ENCODE measurements at places on chromosomes 4 and X. TPM values are rescaled to one million over a fixed set of nuclear protein-coding genes. Genes with fewer than 3 reads are reported as not detected.

The FGF2 gene
- 61.3 TPM for total RNA-seq

The ADH1B gene
- total RNA-seq, result not detected

The PROM1 gene
- total RNA-seq, result 0.53 TPM

The PNMA6A gene
- 4.2 TPM for total RNA-seq

The ASMT gene
- total RNA-seq, result 0.19 TPM

The GYPE gene
- total RNA-seq, result not detected

The FMR1NB gene
- not detected for total RNA-seq

The MAGEB10 gene
- not detected for total RNA-seq

The XAGE3 gene
- total RNA-seq, result not detected

The SMR3B gene
- total RNA-seq, result not detected

The SPIN2A gene
- 0.16 TPM for total RNA-seq

The SSX4B gene
- not detected for total RNA-seq

The DCK gene
- 16.1 TPM for total RNA-seq

The TGIF2LX gene
- total RNA-seq, result not detected

The BGN gene
- total RNA-seq, result not detected

The VSIG4 gene
- not detected for total RNA-seq

The SATL1 gene
- total RNA-seq, result not detected

The APBB2 gene
- total RNA-seq, result 14.3 TPM

The ACE2 gene
- total RNA-seq, result not detected

The GAGE1 gene
- total RNA-seq, result not detected

The PFKFB1 gene
- not detected for total RNA-seq

The AKAP14 gene
- total RNA-seq, result not detected

The LONRF3 gene
- total RNA-seq, result 1.7 TPM

The TENM3 gene
- total RNA-seq, result 1.4 TPM

The SPANXN2 gene
- not detected for total RNA-seq

The SPANXN1 gene
- not detected for total RNA-seq

The TREX2 gene
- total RNA-seq, result 1.6 TPM

The VEGFC gene
- 9.2 TPM for total RNA-seq

The PGAM4 gene
- 0.44 TPM for total RNA-seq

The PCDH18 gene
- not detected for total RNA-seq

The SCML2 gene
- 8.6 TPM for total RNA-seq

The STBD1 gene
- 13.8 TPM for total RNA-seq

The SCD5 gene
- 8.2 TPM for total RNA-seq

The FATE1 gene
- total RNA-seq, result not detected

The SYNPO2 gene
- total RNA-seq, result 1.3 TPM

The DLG3 gene
- total RNA-seq, result 9.1 TPM

Data from A549 treated with dexamethasone at 1 μM for 4 hours (cell line).